Heart right ventricle (tissue), 16 donors: ENCODE measurements at places on chromosomes 3 and 15.

- no peak for DNase-seq
Measured at GRCh38 chr3:14518432-14518802, 21.7 kb downstream of the GRIP2 start.

- DNase-seq: no peak
Measured at GRCh38 chr3:196274585-196274984, 12.9 kb downstream of the PCYT1A start.

GRCh38 chr15:62932436-62932835 lies 110.1 kb upstream of the TPM1 start:
- no peak for DNase-seq

GRCh38 chr3:45906681-45907407 lies 20.5 kb downstream of the CCR9 start:
- no peak for DNase-seq

GRCh38 chr3:12965999-12966846 lies 107.0 kb downstream of the IQSEC1 start:
- no peak for DNase-seq
